ENCODE measurements at places on chromosomes 12 and 14. TPM values are rescaled to one million over a fixed set of nuclear protein-coding genes. Genes with fewer than 3 reads are reported as not detected.

The CFAP54 gene
- 1.5 TPM for total RNA-seq

The GPR65 gene
- not detected for total RNA-seq

The NELL2 gene
- total RNA-seq: 0.07 TPM

The APOLD1 gene
- total RNA-seq: 0.19 TPM

The PDZRN4 gene
- not detected for total RNA-seq

The P2RX2 gene
- not detected for total RNA-seq

The FLVCR2 gene
- 3.1 TPM for total RNA-seq
